Activated CD4-positive, CD25-positive, alpha-beta regulatory T cell treated with anti-CD3 and anti-CD28 coated beads, Interleukin-2, amount 50 U/mL, for 72 hours (primary cell): ENCODE measurements at places on chromosomes 2 and 18.
A peak's percentile ranks its signal among the peaks of the same experiment; 100 is the strongest.

GRCh38 chr2:69385443-69386151 is 1.4 kb downstream of the GFPT1 start:
- no peak for DNase-seq

GRCh38 chr18:46034230-46034629 is 37.8 kb downstream of the PSTPIP2 start:
- no peak for DNase-seq

DNA sequence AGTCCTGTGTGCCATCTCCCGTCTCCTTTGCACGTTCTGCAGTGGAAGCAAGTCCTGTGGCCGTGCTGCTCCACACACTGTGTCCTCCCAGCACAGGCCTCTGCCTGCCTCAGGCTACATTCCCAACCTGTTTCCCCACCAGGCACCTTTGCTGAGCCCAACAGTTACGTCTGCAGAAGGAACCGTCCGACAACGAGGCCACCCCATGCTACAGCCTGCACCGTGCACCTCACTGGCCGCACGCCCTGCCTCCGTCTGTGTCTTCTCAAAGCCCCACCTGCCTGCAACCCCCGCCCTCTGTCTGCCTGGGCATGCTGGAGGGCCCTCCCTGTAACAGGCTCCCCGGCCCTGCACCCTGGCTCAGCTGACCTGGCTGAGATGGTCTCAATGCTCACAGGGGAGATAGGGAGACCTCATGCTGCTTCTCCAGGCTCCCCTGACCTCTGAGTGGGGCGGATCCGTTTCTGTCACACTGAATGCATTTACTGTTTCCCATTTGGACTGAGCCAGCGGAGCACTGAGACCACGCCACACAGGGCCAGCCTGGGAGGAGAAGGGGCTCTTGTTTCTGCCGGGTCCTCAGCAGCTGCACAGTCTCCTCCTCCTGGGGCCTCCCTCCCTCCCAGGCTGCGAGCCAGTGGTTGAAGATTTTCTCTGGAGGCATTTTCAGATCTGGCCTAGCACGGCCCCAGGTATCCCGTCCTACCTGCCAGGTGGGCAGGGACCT is 109.1 kb upstream of the OTOS start:
- peak; percentile 24 for DNase-seq

DNA sequence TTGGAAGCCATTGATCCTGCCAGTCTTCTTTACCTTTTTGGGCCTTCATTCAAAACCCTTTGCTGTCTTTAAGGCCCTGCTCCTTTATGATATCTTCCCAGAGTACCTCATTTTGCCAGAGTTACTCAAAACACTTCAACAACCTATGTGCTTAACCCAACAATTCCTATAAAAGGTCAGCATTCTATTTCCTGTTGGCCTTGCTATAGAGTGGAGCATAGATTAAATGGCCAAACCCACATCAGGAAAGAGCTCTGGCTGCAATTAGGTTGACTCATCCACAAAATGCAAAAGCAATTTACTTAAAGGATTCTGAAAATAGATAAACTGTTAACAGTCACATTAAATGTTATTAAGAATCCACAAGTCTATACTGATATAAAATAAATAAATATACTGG is 21.2 kb downstream of the MRPL33 start:
- DNase-seq = no peak

DNA sequence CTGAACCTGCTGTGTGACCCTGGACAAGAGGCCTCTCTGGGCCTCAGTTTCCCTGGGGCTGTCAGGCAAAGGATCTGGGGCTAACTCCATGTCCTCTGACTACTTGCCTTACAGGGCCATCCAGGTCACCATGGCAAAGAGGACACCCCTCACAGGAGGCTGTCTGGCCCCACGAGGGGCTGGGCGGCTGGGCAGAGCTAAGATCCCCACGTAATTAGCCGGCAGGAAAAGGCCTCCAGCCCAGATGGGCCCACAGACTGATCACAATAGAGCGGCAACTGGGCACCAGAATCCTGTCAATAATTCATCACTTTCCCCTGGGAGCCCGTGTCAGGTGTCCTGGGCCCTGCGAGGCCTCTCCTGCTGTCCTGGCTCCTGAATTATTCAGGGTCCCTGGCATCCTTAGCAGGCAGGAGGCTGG is 44.8 kb upstream of the OTOF start:
- no peak for DNase-seq

DNA sequence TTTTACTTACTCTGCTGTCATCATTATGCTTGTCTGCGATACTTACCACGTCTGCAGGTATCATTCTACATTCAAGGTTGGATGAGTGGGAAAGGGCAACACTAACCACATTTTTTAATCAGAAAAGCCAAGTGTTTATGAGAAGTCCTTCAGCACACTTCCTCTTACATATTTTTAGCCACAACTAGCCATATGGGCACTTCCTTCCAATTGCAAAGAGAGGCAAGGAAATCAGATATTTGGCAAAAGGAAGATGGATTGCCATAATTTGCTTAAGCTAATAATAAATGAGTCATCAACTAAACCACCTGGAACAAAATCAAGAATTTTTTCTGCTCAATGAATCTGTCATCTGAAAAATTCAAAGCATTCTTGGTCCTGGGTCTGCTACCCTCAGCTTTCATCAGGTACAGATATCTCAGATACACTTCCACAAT is 16.7 kb upstream of the MRO start:
- DNase-seq = no peak

DNA sequence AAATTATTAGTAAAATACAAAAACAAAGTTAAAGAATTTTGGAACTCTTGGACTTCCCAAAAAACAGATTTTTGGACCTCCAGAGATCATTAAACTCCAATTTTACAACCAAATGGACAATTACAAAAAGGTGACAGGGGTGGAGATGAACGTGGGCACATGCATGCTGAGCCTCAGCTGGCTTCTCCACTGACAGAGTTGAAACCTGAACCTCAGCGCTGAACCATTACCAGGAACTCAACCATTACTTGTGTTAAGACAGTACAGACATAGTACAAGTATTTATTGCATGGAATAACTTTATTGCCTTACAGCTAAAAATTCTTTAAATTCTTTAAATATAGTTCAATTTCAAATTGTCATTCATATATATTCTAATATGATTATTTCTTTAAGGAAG is 33.0 kb upstream of the KIDINS220 start:
- no peak for DNase-seq

GRCh38 chr2:143218621-143219020 is 89.4 kb downstream of the ARHGAP15 start:
- DNase-seq = no peak

DNA sequence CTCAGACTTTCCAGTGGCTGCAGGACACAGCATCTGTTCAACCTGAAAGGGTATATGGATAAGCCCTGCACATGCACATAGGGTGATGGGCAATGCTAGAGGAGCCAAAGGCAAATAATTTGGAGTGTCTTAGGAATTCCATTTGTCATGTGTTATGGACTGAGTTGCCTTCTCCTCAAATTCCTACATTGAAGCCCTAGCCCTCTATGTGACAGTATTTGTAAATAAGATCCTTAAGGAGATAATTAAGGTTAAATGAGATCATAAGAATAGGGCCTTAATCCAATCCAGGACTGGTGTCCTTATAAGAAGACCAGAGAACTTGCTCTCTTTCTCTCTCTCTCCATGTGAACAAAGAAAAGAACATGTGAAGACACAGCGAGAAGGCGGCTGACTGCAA is 42.9 kb upstream of the CREG2 start:
- DNase-seq = no peak

DNA sequence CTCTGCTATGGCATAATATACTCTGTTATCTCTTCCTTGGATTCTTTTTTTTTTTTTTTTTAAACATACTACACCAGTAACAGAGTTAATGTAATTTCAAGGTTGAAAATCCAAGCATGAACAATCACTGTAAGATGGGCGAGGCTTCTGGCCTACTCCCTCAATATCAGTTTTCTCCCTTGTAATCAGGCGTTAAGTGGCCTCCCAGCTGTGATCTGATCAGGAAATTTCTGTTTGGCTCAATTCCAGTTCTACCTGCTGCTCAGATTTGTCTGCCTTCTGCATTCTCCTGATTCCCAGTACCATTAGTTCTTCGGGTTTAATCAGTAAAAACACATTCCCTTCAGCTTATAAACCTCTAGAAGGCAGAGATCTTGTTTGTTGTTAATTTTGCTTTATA is 18.6 kb downstream of the PRKD3 start:
- DNase-seq = no peak

DNA sequence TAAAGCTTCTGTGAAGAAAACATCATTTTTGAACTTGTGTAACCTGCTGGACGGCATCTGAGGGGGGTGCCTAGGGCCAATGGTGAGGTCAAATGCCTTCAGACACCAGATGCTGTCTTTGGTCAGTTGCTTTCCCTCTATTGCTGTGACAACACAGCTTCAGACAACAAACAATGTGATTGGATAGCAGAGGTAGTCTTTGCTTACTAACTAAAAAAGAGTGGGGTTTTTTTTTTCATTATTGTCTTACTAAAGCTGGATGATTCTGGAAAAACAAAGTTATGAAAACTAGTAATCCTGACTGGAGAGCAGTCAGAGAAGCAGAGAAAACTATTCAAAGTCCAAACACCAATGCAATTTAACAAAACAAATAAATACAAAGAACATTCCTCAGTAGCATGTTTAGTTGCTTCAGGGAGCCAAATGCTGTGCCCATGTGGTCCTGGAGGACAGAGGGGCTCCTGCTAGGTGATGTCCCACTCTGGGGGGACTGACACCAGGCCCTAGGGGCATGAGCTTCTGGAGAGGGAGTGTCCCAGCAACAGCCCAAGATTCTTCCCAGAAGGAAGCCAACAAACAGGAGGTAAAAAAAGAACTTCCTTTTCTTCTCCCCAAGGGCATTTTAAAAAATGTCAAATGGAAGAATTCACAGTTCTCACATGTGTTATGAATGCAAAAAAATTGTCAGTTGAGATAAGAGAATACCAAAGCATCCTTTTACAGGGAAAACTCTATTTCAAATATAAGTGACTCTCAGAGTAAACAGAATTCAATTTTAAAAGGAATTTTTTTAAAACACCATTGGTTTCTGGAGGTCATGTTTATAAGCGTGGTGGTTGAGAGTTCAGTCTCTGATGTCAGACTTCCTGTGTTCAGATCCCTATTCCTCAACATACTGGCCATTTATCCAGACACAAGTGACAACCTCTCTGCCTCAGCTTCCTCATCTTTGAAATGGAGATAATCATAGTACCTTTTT is 181.1 kb upstream of the PGAP1 start:
- DNase-seq = no peak

GRCh38 chr2:8569332-8569930 is 112.4 kb upstream of the ID2 start:
- no peak for DNase-seq
